ENCODE measurements at places on chromosomes 6 and 20.

- no peak for DNase-seq
These were observed 34.6 kb upstream of the ADGRF1 start for GRCh38 chr6:47076422-47077344.

DNA sequence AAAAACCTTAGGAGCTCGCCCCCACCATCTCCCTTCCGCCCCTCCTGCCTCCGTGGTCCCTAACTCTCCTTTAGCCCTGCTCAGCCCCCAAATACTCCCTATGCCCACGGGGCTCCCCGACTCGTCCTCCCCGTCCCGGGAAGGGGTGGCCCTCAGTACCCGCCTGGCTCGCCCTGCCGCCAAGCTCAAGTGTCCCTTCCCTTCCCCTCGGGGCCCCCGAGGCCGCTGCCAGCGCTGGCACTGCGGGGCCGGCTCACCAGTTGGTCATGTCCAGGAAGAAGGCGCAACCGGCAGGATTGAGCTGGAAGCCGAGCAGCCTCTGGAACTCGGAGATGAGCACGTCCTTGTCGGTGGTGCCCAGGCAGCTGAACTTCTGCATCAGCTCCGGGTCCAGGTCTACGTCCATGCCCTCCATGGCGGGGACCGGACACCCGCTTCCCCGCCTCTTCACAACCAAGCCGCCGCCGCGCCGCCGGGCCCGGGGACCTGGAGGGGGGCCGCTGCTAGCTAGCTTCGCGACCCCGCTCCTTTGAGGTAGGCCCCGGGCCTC, 303 bp downstream of the ILRUN start:
- DNase-seq = no peak

DNA sequence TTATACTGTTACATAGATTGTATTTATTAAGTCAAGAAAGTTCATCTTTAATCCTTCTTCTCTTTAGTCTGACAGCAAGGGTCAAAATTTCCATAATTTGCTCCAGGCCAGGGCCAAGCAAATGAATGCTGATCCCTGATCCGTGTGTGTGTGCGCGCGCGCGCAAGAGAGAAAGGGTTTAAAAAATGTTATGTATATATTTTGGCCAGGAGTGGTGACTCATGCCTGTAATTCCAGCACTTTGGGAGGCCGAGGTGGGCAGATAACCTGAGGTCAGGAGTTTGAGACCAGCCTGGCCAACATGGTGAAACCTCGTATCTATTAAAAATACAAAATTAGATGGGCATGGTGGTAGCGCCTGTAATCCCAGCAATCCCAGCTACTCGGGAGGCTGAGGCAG, 61.7 kb downstream of the GTF2H5 start:
- DNase-seq = no peak

DNA sequence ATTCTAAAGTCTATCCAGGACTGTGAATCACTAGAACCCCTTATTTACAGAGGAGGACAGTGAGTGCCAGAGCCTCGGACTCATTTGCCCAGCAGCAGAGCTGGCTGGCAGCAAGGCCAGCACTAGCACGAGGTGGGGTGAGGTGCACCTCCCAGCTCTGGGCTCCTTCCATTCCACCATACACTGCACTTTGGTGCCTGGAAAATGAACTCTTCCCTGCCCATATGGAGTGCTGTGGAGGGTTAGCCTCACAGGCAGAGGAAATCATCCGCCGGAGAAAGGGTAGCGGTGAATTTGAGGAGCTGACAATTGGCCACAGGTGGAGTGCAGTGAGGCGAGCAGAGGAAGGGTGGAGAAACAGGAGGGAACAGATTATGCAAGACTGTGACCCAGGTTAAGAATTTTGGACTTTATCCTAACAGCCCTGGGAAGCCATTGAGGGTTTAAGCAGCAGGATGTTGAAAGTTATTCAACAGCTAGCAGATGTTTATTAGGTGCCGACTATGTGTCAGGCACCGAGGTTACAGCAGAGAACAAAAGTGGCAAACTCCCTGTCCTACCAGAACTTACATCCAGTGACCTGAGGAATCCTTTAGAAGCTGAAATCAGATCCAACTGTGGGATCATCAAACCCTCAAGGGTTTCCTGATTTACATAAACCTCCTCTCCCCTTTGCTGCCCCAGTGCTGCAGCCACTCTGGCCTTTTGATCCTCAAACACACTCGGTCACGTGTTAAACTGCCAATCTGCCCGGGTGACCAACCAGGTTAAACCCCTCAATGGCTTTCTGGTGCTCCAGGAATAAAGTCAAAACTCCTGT, 6.2 kb downstream of the TRIM26 start:
- DNase-seq = no peak

- DNase-seq = no peak
These were observed 20.1 kb upstream of the RNGTT start for GRCh38 chr6:88983532-88983931.

GRCh38 chr6:170522565-170523183, 30.4 kb downstream of the PSMB1 start:
- no peak for DNase-seq

DNA sequence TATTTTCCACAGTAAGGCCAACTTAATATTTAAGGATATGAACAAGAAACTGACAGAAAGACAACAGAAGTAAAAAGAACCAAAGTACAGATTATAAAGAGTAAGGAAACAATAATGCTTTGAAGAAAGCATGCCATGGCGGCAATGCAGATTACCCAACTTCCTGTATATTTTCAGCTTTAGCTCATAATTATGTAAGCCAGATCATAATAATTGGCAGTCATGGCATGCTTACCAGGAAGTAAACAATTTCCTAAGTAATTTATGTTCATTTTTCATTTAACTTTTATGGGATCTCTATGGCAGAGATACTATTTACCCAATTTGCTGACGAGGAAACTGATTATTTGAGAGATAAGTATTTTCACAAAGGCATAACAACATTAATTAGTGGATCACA, 988.7 kb downstream of the HACE1 start:
- DNase-seq = no peak

GRCh38 chr20:46811224-46812084, 83.2 kb upstream of the EYA2 start:
- no peak for DNase-seq

DNA sequence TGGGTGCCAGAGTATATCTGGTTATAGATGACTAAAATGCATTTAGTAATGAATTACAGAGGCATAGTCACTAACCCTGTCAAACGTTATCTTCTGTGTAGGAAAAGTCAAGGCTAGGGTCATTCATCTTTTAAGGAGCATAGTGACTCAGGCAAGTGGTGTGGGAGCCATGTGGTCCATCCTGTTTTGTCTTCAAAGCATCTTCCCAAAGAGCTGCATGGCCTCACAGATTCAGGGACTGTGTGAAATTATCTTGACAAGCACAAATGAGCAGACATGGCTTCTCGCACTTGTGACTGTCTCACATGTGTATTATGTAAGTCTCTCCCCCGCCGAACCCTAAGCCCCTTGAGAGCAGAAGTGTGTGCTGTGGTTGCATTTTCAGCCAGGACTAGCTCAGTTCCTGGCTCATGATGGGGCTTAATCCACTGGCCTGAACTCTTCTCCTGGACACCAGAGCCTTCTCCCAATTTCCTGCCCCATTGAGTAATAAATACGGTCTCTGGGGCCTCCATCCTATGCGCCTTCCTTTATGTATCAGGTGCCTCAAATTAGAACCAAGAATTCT, 769.1 kb downstream of the QKI start:
- no peak for DNase-seq

DNA sequence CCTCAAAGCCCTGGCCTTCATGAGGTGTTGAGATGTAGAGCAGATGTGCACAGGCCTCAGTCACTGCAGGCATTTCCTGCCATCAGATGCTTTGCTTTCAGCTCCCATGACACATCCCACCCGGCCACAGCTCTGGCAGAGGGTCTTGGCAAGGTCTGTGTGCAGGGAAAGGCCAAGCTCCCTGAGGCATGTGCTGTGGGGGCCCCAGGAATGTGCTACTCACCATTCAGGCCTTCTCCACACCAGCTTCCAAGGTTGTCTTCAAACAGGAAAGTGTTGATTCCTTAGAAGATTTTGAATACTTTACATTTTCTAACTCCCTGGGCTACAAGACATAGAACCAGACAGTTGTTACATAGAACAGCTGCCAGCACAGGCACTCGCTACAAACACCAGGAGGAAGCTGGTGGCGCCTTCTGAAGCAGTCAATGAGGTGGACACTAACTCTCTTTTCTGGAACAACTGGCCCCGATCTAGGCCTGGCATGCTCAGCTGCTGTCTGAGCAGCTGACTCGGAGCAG, 27.8 kb downstream of the CASS4 start:
- no peak for DNase-seq

GRCh38 chr6:126716826-126717509, 377.1 kb downstream of the CENPW start:
- DNase-seq = no peak

DNA sequence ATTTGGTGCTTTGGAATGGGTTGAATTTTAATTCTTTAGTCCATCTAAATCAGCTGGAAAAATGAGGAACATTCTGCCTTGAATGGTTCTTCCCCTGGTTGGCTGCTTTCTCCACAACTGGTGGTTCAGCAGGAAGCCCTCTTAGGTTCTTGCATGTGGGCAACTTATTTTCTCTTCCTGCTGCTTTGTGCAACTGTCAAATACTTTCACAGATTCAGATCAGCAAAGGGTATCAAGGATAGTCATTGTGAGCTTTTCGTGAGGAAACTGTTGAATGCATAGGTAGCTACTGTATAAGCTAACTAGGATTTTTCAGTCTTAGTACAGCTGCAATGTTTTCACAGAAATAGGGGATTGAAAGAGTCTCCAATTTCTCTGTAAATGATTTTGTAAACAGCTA, 72.9 kb upstream of the MRAP2 start:
- no peak for DNase-seq

GRCh38 chr6:138948004-138948403, 40.0 kb downstream of the REPS1 start:
- no peak for DNase-seq

- no peak for DNase-seq
These were observed 45.5 kb downstream of the TTI1 start for GRCh38 chr20:37987602-37988290.

GRCh38 chr6:145814035-145814500, 527 bp downstream of the FBXO30 start:
- no peak for DNase-seq

- no peak for DNase-seq
These were observed 6.7 kb downstream of the OPN5 start for GRCh38 chr6:47788498-47788884.

GRCh38 chr6:145749632-145750031, 14.3 kb upstream of the EPM2A start:
- no peak for DNase-seq

All from activated CD4-positive, CD25-positive, alpha-beta regulatory T cell treated with anti-CD3 and anti-CD28 coated beads, Interleukin-2, amount 50 U/mL, for 72 hours (primary cell).